Activated B cell treated with CpG ODN at 0.5 μM for 24 hours (primary cell): ENCODE measurements at places on chromosomes 6 and 20. TPM values are rescaled to one million over a fixed set of nuclear protein-coding genes. Genes with fewer than 3 reads are reported as not detected.

DNA sequence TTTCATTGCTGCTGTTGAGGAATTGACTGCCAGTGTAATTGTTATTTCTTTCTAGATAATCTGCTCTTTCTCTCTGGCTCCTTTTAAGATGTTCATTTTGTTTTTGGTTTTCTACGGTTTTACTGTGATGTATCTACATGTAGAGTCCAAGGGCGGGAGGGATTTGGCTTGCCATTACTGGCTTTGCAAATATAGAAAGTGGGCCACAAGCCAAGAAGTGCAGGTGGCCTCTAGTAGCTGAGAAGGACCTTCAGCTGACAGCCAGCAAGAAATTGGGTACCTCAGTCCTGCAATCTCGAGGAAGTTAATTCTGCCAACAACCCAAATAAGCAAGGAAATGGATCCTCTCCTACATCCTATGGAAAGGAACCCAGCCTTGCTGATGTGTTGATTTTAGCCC lies 42.8 kb upstream of the GLP1R start:
- H3K4me1 ChIP-seq: no peaks in the 10 kb centered on the region
- DNase-seq: no peak
- no peaks in the 10 kb centered on the region for H3K36me3 ChIP-seq
- no peak overlapping the region for H3K27ac ChIP-seq

Gene HLA-DRB5
- 196 and 199 TPM in 2 replicates for total RNA-seq

- no peaks in the 10 kb centered on the region for H3K27me3 ChIP-seq
- H3K36me3 ChIP-seq: no peaks in the 10 kb centered on the region
- H3K4me1 ChIP-seq: peaks cover 25% of the 10 kb centered on the region
- no peak for DNase-seq
- H3K27ac ChIP-seq: no peak overlapping the region
These were observed 95.0 kb upstream of the SIRPA start for GRCh38 chr20:1800180-1800579.

Gene GNRH2
- total RNA-seq: 0.75 TPM in 1 of 2 replicates, not detected in the other

Gene HSPA12B
- not detected in 2 replicates for total RNA-seq

DNA sequence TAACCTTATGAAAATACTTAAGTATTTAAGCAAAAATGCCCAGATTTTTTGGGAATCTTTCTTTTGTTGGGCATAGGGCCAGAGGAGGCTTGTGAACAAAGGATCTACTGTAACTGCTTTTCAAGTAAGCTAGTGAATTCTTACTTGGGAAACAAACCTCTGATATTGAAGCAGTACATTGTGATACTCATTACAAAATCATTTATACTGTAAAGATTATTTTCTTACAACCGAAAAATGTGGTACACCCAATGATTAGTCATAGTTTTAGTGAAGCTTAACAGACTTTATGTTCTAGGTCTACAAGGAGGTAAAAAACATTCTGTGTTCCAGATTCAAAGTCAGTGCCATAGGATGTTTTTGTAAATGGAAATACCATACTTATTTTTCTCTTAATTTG lies 272.9 kb upstream of the KCNQ5 start:
- DNase-seq: no peak
- no peaks in the 10 kb centered on the region for H3K36me3 ChIP-seq
- H3K27me3 ChIP-seq: peaks cover 9% of the 10 kb centered on the region
- H3K4me3 ChIP-seq: no peak overlapping the region
- H3K4me1 ChIP-seq: no peaks in the 10 kb centered on the region

DNA sequence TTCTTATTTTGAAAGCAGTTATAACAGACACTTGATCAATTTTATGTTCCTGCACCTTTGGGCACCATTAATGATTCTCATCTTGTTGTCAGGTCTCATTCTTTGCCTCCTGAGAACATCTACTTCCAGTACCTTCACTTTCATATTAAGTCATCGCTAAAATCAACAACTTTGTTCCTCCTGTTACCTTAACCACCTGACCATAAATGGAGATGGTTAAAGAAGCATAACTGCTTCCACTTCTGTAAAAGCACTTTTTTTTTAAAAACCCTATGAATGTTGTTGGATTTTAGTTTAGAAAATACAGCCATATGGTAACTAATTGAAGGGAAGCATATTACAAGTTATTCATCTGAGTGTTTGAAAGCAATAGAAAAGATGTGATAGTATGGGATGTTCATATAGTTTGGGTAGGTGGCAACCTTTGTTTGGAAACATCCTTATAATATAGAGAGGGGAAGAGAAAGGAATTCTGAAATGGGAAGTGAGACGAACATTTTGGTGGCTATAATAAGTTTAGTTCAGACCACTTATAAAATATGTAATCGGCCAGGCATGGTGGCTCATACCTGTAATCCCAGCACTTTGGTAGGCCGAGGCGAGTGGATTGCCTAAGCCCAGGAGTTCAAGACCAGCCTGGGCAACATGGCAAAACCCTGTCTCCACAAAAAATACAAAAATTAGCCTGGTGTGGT lies 53.9 kb downstream of the AFG1L start:
- DNase-seq: no peak
- peaks cover 8% of the 10 kb centered on the region for H3K36me3 ChIP-seq
- H3K27ac ChIP-seq: peak overlapping the region; percentile 99
- H3K27me3 ChIP-seq: no peaks in the 10 kb centered on the region
- peak overlapping the region; percentile 75 for H3K4me3 ChIP-seq

Gene C6orf15
- total RNA-seq: not detected in 2 replicates

DNA sequence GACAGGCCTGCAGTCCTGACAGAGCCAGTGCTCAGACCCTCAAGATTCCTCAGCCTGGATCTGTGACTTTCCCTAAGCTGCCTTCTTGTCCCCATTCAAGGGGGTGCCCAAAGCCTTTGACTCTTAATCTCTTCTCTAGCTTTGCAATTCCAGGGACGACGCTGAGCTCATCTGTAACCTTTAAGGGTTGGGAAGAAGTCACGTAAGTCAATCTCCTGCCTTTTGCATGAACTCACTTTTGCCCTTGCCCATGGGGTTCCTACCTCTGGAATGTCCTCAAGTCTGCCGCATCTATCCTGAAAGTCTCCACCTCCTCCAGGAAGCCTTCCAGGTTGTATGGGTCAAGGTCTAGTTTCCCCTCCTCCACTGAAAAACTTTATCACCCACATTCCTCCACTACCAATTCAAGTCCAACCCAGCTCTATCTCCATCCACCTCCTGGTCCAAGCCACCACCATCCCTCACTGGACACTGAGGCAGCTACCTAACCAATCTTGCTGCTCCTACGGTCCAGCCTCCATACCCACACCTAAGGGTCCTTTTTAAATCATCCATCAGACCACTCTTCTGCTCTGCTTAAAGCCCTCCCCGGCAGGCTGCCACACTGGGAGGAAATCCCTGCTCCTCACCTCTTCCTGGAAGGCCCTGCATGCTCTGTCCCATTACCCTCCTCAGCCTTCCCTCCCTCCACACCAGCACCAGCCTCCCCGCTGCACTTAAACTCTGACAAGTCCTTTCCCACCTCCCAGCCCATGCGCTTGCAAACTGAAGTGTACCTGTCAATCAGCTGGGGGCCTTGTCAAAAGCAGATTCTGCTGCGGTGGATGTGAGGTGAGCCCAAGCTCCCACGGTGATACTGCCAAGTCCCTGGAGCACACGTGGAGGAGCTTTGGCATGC lies 29.7 kb downstream of the PREX1 start:
- H3K36me3 ChIP-seq: peaks cover 13% of the 10 kb centered on the region
- no peak for DNase-seq
- H3K27ac ChIP-seq: peak overlapping the region; percentile 70
- peaks cover 78% of the 10 kb centered on the region for H3K4me1 ChIP-seq
- H3K27me3 ChIP-seq: no peaks in the 10 kb centered on the region

Gene GHRH
- not detected in 2 replicates for total RNA-seq

- H3K4me1 ChIP-seq: peaks cover 31% of the 10 kb centered on the region
- no peaks in the 10 kb centered on the region for H3K27me3 ChIP-seq
- peak overlapping the region; percentile 55 for H3K4me3 ChIP-seq
These were observed 24.4 kb upstream of the C6orf62 start for GRCh38 chr6:24743265-24743943.

DNA sequence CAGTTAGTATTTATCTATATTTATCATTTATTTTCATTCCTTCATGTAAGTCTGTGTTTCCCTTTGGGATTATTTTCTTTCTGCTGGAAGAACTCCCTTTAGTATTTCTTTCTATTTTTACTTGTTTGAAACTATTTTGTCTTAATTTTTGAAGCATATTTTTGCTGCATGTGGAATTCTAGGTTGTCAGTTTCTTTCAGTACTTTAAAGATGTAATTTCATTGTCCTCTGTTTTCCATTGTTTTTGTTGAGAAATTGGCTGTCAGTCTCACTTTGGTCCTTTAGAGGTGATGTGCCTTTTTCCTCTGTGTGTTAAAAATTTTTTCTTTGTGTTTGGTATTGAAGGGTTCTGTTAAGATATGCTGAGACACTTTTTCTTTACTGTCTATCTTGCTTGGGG lies 17.1 kb downstream of the RNF182 start:
- H3K36me3 ChIP-seq: no peaks in the 10 kb centered on the region
- no peak overlapping the region for H3K27ac ChIP-seq
- H3K27me3 ChIP-seq: peaks cover 22% of the 10 kb centered on the region
- no peak for DNase-seq
- H3K4me1 ChIP-seq: no peaks in the 10 kb centered on the region

GRCh38 chr20:38997622-38998021 lies 35.5 kb downstream of the DHX35 start:
- H3K4me1 ChIP-seq: peaks cover 4% of the 10 kb centered on the region
- no peak overlapping the region for H3K4me3 ChIP-seq
- H3K27ac ChIP-seq: no peak overlapping the region
- no peak for DNase-seq

DNA sequence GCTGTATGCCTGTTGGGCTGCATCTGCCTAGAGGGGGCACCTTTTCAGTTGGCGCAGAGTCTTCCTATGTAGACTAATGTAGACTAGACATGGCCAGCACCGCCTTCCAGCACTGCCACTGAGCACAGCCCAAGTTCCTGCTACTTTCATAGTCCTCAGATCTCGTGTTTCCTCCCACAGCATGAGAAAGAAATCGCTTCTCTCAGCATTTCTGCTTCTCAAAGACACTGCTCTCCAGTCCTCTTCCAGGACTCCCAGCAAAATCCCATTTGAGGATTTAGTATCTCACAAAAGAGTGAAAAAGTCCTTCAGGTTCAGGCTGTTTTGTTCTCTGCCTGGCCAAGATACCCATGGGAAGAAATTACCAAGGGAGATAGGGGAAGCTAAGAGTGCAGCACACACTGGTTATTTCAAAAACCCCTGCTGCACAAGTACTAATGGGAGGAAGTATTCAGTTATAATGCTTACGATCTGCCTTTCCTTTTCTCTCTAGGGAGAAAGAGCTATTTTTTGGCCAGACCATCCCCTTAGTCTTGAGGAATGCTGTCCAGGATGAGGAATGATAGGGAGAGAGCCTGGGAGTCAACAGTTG lies 35.7 kb downstream of the OGFRL1 start:
- H3K27me3 ChIP-seq: peaks cover 9% of the 10 kb centered on the region
- H3K4me1 ChIP-seq: no peaks in the 10 kb centered on the region
- no peaks in the 10 kb centered on the region for H3K36me3 ChIP-seq
- DNase-seq: no peak

DNA sequence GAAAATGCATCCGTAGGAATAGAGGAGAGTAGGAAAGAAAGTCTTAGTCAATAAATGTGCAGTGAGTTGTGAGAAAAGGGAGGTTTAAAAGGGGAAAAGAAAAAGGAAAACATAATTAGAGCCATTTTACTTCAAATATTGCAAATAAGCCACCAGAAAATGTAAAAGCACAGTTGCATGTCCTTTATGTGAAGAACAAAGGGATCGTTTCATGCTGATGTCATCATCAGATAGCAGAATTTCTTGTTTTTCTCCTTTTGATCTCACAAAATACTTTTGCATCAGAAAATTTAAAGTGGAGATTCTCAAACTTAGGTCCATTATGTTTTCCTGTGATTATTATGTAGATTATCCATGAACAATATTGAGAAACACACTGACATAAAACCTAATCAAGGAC lies 166.7 kb downstream of the HAO1 start:
- no peak overlapping the region for H3K27ac ChIP-seq
- H3K4me1 ChIP-seq: no peaks in the 10 kb centered on the region
- H3K27me3 ChIP-seq: no peaks in the 10 kb centered on the region
- no peak overlapping the region for H3K4me3 ChIP-seq

Gene TBC1D32
- total RNA-seq: 11.3 and 17.8 TPM in 2 replicates

Gene SPDEF
- total RNA-seq: 0.11 TPM in 1 of 2 replicates, not detected in the other

DNA sequence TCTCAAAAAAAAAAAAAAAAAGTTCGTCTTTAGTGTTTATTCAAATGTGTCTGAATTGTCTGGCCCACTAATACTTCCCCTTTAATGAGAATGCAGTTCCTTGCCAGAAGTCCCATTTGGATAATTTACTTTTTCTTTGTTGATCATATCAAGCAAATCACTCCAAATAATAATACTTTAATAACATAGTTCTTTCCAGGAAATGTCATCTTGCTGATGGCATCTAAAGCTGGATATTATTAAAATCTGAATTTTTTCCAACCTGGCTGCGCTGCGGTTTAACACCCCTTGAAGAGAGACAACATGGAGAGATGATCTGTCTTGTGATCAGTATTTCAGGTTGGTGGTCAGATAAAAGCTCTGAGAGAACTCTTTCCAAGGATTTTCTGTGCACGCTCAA lies 111.2 kb upstream of the CNKSR3 start:
- H3K4me3 ChIP-seq: no peak overlapping the region
- no peaks in the 10 kb centered on the region for H3K4me1 ChIP-seq
- H3K27me3 ChIP-seq: peaks cover 5% of the 10 kb centered on the region
- H3K27ac ChIP-seq: no peak overlapping the region

GRCh38 chr6:168671028-168671862 lies 230.3 kb downstream of the SMOC2 start:
- H3K27me3 ChIP-seq: no peaks in the 10 kb centered on the region
- H3K4me3 ChIP-seq: no peak overlapping the region
- no peaks in the 10 kb centered on the region for H3K36me3 ChIP-seq
- no peak for DNase-seq
- no peaks in the 10 kb centered on the region for H3K4me1 ChIP-seq

DNA sequence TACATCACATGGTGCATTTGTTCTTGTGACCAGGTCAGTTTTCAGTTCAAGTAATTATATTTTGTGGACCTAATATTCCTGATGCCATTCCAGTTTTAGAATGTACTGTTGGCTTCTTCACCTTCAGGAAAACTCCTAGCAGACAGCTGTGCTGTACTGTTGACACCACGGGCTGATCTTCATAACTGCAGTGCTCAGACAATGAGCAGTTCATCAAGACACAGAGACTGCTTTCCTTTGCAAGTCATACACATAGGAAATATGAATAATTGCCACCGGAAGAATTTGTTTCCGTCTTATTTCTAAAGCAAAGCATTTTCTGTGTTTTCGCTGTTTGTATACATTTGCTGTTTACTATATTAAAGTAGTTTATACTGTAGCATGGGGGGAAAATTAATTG lies 89.8 kb downstream of the C6orf118 start:
- DNase-seq: no peak
- no peaks in the 10 kb centered on the region for H3K4me1 ChIP-seq
- H3K27me3 ChIP-seq: no peaks in the 10 kb centered on the region
- no peaks in the 10 kb centered on the region for H3K36me3 ChIP-seq
- H3K27ac ChIP-seq: no peak overlapping the region

Gene C20orf202
- total RNA-seq: not detected in 2 replicates

GRCh38 chr20:2757969-2758368 lies 42.5 kb downstream of the CPXM1 start:
- peaks cover 59% of the 10 kb centered on the region for H3K27me3 ChIP-seq
- peaks cover 12% of the 10 kb centered on the region for H3K4me1 ChIP-seq
- no peak overlapping the region for H3K4me3 ChIP-seq
- H3K36me3 ChIP-seq: no peaks in the 10 kb centered on the region

Gene TNXB
- total RNA-seq: 5.9 and 12.4 TPM in 2 replicates

Gene AFG1L
- 7.5 and 10.3 TPM in 2 replicates for total RNA-seq
